Omental fat pad (tissue), 4 donors: ENCODE measurements at places on chromosomes 1 and 21.

GRCh38 chr1:17259233-17259873 lies 10.5 kb downstream of the PADI3 start:
- DNase-seq: no peak

DNA sequence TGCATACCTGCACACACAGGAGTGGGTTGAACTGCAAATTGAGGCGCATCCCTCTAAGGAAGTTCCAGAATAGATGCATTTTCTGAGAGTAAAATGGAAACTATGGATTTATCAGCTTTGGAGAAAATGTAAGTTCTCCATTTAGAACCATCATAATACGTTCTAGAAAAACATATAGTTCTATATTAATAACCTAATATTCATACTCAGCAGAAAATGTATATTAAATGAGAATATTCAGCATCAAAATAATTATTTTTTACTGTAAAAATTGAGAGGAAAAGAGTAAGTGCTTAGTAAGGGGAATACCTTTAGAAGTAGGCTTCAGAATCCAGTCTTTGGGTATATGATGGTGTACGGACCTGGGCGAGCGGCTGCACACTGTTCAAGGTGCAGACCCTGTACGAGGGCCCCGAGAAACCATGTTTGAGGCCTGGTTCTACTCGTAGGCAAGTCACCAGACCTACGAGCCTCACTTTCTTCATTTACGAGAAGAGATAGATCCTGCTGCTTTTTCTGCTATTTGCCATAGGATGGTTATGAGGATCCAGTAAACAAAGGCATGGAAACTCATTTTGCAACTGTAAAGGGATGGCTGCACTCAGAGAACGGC lies 6.8 kb downstream of the CD247 start:
- no peak for DNase-seq

- DNase-seq: no peak
Observed at GRCh38 chr1:45400049-45400448, 59.8 kb upstream of the MUTYH start.

DNA sequence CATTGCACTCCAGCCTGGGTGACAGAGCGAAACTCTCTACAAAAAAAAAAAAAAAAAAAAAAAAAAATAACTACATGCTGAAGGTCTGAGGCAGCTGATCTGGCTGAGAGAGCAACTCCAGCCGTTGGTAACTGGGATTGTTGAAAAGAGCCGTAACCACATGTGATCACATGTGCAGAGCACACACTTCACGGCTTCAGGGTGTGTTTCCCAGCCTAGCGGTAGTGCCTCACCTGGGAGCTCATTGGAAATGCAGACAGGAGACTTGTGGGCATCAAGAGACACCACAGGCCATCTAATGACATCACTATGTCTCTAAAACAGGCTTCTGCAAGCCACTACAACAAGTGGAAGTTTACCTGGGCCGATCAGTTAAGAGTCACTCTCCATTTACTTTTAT lies 11.8 kb upstream of the OTUD7B start:
- DNase-seq: no peak

GRCh38 chr21:14706712-14707510 lies 160.8 kb upstream of the SAMSN1 start:
- DNase-seq: no peak

- DNase-seq: no peak
Observed at GRCh38 chr1:79042117-79042516, 35.6 kb upstream of the ADGRL4 start.

GRCh38 chr1:172215006-172215405 lies 205.5 kb upstream of the C1orf105 start:
- no peak for DNase-seq

- DNase-seq: no peak
Observed at GRCh38 chr1:110309767-110310166, 29.4 kb upstream of the RBM15 start.

GRCh38 chr1:227999056-227999930 lies 7.5 kb upstream of the WNT3A start:
- DNase-seq: no peak

- no peak for DNase-seq
Observed at GRCh38 chr1:89823679-89824292, 3.0 kb downstream of the LRRC8D start.

- DNase-seq: no peak
Observed at GRCh38 chr1:156705321-156705917, at the start of gene CRABP2. Gene CRABP2, minus strand, starts transcription at chr1:156705583. Its CDS starts 137 bp downstream, at chr1:156705446.

- no peak for DNase-seq
Observed at GRCh38 chr21:42567861-42568260, 54.2 kb downstream of the SLC37A1 start.
